ENCODE measurements at places on chromosomes 12 and 14.
A peak's percentile ranks its signal among the peaks of the same experiment; 100 is the strongest.

- DNase-seq: no peak
These were observed 105.4 kb downstream of the SRGAP1 start for GRCh38 chr12:63949902-63950301.

DNA sequence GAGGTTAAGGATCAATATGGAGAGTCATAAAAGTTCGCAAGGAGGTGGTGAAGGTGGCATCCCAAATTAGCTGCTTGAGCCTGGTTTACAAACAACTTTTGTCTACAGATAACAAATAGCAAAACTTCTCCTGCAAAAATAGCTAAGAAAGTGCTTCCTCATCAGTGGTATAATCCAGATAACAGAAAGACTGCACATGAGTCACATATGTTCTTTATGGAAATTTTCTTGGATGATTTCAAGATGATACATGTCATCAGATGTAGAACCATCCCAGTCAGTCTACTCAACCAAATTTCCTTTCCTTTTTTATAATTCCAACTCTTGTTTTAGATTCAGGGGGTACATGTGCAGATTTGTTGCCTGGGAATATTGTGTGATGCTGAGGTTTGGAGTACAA lies 133.0 kb downstream of the BTG1 start:
- no peak for DNase-seq

DNA sequence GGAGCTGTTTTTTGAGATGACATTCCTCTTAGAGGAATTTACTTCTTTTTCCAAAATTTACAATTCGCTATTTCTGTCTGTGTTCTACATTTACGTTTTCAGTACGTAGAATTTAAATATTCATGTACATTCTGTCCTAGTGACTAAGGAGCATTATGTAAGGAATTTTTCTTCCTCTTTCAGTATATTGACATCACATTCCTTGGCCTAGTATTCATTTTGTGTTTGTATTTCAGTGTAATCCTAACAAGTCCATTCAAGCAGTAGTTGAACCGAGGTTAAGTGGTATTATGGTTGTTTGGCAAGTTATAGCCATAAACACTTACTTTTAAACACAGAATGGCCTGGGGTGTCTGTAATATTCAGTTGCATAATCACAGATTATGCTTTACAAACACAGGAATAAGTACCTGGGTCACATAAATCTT lies 465.2 kb downstream of the PCNX1 start:
- DNase-seq: no peak

GRCh38 chr12:66945189-66945817 lies 266.4 kb upstream of the GRIP1 start:
- no peak for DNase-seq

GRCh38 chr14:51540364-51540763 lies 111.3 kb upstream of the FRMD6 start:
- DNase-seq: no peak

- no peak for DNase-seq
These were observed 6.6 kb downstream of the HIF1A start for GRCh38 chr14:61701946-61702345.

GRCh38 chr14:106538201-106538600 lies 1011.8 kb downstream of the TMEM121 start:
- no peak for DNase-seq

- DNase-seq: no peak
These were observed 602.9 kb downstream of the TMEM121 start for GRCh38 chr14:106129274-106129673.

DNA sequence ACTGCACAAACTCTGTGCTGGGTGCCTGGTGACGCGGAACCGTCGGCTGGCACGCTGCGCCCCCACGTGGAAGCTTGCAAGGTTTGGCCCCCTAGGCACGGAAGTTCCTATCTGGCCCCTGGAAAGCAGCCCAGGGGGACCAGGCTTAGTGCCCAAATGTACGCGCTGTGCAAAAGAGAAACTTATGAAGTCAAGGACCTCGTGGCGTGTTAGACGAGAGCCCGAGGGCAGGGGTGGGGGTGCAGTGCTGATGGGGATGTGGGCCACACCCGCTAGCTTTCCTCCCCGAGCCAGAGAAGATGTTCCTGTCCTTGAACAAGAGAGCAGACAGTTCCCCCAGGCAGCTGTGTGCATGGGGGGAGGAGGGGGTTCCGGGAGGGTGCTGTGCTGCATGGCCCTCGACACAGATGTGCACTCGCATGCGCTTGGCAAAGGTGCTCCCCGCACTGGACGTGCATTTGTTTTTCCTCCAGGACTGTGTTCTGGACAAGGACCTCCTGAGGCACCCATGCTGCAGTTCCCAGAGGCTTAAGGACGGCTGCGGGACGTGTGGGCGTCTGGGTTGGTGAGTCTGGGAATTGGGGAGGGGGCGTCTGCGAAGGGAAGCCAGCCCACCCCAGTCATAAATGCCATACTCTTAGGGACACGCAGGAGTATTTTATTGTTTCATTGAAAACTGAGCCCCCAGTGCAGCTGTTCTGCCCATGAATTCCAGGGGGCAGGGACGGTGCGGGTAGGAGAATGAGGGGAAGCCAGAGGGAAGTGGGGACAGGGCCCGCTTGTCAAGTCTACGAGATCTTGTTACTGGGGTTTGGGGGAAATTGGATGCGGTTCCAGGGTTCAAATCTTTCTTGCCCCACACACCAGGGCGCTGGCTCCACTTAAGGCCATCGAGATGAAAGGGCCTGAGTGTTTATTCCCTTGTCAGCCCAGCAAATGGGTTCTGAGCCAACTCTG lies 80.0 kb downstream of the NTF3 start:
- DNase-seq: peak; percentile 22

DNA sequence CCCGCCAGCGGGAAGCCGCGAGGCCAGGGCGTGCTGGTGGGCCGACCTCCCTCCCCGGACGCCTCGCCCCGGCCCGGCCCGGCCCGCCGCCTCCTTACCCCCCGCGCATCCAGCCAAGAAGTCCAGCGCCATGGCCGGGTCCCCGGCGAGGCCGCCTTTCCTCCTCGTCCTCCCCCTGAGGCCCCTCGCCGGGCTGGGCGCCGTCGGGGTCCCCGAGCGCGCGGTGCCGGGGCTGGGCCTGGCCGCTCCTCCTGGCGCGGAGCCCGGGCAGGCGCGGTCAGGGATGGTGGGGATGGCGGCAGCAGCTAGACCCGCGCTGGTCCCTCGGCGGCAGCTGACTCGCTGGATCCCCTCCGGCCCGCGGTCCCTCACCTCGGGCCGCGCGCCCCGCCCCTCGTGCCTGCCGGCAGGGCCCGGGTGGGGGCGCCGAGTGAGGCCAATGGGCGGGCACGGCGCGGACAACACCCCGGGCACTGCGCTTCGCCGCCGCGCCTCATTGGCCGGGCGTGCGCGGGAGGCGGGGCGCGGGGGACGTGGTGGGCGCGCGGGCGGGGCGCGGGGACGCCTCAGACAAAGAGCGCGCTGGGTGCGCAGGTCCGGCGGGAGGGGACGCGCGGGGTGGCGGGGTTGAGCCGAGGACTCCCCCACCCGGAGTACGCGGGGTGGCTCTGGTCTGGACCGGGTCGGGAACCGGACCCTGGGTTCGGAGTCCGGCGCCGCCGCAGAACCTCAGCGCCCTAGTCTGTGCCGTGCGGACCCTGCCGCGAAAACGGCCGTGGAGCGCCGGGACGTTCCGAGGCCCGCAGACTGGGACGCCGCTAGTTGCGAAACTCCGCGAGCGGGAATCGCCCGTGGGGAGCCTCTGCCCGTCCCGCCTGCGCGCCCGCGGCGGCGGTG lies at the start of gene SLC25A29:
Gene SLC25A29 (minus strand): TSS at position 344 of the 897 bp plus-strand sequence. CDS start 212 bp downstream, at position 132.
- peak; percentile 94 for DNase-seq

DNA sequence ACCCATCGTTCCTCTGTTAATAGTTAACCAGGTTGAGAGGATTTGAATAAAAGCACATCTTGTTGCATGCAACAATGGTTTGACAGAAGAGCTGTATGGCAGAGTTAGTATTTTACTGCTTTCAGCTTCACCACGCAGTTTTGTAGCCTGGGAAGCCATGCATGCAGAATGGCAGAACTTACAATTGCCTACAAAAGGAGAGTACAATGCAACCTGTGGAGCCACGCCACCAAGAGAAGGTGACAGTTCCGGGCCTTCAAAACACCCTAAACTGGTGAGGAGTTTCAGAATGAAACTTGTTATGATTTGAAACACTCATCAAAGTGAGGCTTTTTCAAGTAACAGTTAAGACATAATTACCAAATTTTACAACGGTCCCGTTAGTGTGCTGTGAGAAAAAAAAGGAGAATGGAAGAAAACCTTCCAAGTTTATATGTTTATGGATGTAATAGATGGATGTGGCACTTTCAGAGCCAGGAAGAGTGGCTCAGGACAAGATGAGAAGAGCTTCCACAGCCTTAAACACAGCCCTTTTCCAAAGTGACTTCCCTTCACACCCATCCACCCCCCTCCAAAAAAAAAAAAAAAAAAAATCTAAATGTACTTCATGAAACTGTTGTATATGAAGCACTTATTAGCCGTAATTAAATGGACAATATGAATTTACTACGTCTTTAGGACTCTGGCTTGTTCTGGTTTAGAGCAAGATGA lies 158.7 kb downstream of the EGLN3 start:
- DNase-seq: no peak

DNA sequence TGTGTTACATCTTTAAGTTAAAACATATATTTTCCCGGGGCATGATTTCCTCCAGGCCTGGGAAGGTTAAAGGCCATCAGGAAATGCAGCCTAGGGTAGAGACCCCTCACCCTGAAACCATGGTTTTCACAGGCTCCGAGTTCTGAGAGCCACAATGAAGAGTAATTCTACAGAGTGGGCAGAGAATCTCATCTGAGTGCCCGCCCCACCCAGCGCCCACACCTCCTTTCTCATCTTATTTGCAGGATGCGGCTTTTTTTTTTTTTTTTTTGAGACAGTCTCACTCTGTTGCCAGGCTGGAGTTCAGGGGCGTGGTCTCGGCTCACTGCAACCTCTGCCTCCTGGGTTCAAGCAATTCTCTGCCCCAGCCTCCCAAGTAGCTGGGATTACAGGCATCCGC lies 170.7 kb downstream of the FOXN3 start:
- DNase-seq: no peak

DNA sequence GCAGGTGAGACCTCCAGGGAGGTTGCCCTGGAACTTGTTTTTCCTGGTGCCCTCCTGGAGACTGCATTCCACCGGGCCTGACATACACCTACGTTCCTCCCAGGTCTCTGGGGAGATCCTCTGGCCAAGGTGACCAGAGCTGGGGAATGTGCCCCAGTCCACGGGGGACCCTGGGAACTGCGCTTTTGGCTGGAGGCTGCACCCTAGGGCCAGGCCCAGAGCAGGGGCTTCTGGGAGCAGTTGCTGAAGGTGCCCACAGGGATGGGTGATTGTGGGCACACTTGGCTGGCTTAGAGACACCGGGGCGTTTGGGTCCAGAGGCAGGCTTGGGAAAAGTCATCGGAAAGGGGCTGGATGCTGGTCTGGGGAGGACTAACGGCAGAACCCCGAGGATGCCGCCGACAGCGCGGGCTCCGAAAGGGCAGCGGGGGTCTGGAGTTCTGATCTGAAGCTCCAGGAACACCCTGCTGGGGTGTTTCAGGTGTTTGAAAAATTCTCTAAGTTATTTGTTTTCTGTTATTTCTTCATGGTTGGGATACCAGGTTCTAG lies 36.5 kb upstream of the TDRD9 start:
- DNase-seq: no peak

- no peak for DNase-seq
These were observed 708 bp downstream of the FNTB start for GRCh38 chr14:64987438-64987767.

- no peak for DNase-seq
These were observed 24.9 kb downstream of the NUDT4 start for GRCh38 chr12:93402333-93403311.

DNA sequence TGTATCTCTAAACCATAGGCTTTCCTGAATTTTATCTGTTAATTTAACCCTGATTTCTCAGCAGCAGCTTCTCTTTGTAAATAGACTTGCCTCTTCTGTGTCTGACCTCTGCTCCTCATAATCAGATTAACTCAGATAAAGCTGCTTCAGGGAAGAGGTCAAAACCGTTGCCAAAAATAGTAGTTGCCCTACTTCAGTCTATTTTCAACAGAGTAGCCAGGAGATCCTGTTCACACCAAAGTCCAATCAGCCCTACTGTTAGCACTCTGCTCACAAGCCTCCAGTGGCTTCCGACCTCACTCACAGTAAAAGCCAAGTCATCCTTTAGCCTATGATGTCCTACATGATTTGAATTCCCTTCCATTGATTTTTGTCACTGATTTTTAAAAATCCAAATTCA lies 258.4 kb downstream of the PPFIA2 start:
- DNase-seq: no peak

DNA sequence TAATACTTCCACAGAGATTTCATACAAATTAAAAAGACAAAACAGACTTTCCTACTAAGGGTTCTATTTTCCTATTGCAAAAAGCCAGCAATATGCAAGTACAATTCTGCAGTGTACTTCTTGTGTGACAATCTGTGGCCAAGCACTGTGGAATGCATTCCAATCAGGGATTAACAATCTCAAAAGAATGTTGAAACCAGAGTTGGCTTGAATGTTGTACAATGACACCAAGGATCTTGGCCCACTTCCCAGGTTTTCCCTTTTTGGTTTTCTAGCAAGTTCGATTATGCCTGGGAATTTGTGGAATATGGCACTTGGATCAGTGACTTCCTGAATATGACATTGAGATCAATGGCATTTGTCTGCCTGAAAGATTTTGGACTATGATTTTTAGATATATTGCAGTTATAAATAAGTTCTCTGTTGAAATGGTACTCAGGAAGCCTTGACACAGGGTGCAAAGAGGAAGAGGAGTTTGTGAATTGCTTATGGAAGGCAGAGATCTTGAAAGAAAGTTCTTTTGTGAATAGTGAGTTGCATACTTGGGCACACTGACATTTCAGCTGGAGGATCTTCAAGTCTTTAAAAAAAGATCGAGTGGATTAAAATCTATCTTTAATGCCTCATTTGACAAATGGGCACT lies 81.4 kb upstream of the FERMT2 start:
- DNase-seq: no peak

GRCh38 chr12:50786498-50787231 lies 22.8 kb downstream of the ATF1 start:
- DNase-seq: no peak

- no peak for DNase-seq
These were observed 349.8 kb downstream of the ZFP36L1 start for GRCh38 chr14:68442828-68443629.

DNA sequence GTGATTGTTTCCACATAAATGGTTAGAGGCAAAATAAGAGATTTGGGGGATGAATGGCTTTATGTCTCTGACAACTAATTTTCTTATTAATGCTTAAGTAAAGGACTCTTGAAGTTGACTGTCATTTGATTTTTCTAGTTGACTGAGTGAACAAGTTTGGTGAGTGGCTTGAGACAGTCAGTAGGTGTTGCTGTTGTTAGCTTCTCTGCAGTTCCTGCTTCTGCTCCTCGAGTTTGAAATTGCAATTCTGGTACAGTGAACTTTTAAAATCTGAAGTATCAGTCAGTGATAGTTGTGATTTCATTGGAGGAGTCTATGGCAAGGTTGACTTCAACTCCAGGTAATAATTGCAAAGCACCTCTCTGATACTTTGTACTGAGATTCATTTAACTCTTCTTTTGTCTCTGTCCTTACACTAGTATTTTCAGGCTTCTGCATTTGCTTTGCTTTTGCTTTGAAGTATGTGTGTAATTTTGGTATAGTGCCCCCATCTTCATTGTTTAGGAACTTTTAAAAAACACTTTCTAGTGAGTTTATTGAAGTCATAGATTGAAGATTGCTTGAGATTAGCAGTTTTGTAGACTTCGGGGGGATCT lies 415.5 kb downstream of the PCNX1 start:
- DNase-seq: peak; percentile 30

- peak; percentile 60 for DNase-seq
These were observed 2.3 kb downstream of the WNT1 start for GRCh38 chr12:48980389-48980952.
